ENCODE measurements at places on chromosomes 11 and 22.

DNA sequence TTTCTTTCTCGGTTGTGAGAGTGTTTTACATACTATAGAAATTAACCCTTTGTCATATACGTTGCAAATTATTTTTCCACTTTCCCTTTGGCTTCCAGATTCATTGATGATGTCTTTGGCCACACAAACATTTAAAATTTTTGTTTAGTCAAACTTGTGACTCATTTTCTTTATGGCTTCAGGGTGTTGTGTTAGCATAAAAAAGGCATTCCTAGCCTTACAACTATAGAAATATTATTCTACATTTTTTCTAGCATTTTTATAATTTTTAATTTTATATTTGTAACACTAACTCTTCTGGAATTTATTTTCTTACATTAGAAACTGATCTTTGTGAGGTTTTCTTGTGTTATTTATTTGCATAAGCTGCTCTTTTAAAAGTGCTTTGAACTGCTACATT lies 12.1 kb downstream of the GRIA4 start:
- no peak for DNase-seq

DNA sequence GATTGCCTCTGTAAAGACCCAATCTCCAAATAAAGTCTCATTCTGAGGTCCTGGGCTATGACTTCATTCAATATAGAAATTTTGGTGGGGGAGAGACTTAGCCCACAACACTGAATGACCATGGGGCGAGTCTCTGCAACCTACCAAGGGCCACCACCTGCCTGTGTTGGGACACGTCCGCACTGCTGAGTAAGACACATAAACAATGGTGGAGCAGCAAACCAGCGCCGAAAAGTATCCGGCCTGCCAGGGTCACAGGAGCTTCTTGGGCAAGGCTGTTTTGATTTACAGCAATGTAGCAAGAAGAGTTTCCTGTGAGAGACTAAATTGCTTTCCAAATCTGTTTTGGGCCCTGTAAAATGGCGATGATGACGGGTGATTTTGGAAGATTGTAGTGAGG lies 122.3 kb downstream of the SHANK2 start:
- no peak for DNase-seq

- DNase-seq: no peak
Measured at GRCh38 chr11:64051297-64051696, 15.6 kb downstream of the FLRT1 start.

- DNase-seq: no peak
Measured at GRCh38 chr11:74272276-74272675, 39.2 kb downstream of the P4HA3 start.

GRCh38 chr11:44623731-44624491 lies 58.4 kb downstream of the CD82 start:
- DNase-seq: peak; percentile 51

- DNase-seq: no peak
Measured at GRCh38 chr11:85771568-85771967, 39.4 kb downstream of the SYTL2 start.

GRCh38 chr11:71201231-71201630 lies 51.1 kb downstream of the SHANK2 start:
- DNase-seq: peak; percentile 17

DNA sequence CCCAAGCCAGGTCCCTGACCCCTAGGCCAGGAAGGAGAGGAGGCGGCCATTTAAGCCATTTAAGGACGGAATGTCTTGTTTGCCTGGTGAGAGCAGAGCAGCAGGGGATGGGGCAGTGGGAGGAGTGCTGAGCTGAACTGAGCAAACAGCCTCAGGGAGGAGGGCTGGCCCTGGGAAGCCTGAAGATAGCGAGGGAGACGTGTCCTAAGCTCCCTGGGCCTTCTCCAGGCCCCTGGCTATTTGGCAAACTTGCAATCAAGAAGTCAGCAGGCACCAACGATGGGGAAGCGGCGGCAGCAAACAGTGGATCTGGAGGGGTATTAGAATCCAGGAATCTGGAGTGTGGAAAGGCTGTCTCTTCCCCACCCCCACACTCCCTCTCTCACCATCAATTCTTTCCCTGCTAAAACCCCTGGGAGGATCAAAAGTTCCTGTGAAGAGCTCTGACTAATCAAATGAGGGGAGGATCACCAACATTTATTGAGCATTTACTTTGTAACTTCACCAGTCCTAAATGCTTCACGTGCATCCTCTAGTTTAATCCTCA lies 8.8 kb downstream of the BCL9L start:
- peak; percentile 80 for DNase-seq

DNA sequence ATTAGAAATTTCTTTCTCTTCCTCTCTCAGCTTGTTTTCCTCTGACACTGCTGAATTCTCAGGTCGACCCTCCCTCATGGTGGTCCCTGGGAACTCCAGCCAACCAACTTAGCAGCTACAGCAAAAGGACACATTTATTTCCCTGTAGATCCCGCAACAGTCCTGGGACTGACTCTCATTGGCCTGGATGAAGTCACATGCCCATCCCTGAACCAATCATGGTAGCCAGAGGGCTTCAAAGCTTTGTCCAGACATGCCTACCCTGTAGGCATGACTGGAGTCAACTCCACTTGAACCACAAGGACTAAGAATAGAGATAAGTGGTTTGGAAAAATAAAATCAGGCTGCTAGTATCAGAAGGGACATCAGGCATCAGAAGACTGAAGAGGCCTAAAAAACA lies 84.6 kb upstream of the LRRC55 start:
- DNase-seq: no peak

DNA sequence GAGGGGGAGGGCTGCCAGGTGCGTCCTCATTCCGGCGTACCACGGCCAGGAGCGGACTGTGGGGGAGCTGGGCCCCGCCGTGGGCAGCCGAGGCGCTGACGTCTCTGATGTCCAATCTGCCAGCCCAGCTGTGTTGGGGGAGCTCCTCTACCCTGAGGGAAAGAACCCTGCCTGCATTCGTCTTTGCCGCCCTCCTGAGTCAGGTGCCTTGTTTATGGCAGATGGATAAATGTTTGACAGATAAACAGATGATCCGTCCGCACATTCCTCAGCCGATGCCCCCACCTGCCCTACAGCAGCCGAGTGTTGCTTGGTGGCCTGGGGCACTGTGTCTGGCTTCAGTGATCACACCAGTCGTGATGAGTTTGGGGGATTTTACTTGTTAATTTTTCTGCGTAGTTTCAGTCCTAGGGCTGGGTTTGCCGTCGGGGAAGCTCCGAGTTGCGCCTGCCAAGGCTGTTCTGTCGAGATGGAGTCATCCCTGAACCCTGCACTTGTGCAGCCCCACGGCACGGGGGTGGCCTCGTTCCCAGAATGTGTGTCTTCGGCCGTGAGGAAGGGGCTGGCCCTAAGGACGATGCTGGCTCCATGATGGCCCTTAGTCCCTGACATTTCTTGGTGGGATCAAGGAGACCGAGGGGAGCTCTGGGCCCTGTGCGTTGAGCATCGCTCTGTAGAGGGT lies 1083.9 kb downstream of the BRD1 start:
- DNase-seq: no peak

DNA sequence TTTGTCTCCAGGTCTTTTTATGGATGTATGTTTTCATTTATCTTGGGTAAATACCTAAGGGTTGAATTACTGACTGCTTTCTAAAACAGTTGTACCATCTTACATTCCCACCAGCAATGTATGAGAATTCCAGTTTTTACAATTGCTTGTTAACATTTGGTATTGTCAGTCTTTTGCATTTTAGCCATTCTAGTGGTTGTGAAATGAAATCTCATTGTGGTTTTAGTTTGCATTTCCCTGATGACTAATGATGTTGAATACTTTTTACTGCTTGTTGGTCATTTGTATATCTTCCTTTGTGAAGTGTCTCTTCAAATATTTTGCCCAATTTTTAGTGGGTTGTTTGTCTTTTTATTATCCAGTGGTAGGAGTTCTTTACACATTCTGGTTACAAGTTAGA lies 92.8 kb downstream of the ARFGAP2 start:
- DNase-seq: no peak

- peak; percentile 41 for DNase-seq
Measured at GRCh38 chr11:35927682-35928081, 16.2 kb upstream of the LDLRAD3 start.

DNA sequence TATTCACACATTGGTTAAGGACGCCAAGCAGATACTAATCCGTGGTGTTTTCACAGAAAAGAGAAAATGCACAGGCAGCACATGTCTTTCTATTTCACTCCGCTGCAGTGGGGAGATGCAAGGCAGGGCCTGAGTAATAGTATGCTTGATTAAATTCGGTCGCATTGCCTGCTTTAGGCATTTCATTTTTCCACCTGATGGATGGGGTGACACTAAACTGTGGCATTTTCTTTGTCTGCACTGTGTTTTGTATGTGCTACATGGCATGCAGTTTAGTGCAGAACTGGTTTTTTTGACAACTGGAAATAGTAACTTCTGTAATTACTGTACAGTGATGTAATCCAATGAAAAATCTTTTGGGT lies 94.9 kb downstream of the SLC17A6 start:
- DNase-seq: no peak

DNA sequence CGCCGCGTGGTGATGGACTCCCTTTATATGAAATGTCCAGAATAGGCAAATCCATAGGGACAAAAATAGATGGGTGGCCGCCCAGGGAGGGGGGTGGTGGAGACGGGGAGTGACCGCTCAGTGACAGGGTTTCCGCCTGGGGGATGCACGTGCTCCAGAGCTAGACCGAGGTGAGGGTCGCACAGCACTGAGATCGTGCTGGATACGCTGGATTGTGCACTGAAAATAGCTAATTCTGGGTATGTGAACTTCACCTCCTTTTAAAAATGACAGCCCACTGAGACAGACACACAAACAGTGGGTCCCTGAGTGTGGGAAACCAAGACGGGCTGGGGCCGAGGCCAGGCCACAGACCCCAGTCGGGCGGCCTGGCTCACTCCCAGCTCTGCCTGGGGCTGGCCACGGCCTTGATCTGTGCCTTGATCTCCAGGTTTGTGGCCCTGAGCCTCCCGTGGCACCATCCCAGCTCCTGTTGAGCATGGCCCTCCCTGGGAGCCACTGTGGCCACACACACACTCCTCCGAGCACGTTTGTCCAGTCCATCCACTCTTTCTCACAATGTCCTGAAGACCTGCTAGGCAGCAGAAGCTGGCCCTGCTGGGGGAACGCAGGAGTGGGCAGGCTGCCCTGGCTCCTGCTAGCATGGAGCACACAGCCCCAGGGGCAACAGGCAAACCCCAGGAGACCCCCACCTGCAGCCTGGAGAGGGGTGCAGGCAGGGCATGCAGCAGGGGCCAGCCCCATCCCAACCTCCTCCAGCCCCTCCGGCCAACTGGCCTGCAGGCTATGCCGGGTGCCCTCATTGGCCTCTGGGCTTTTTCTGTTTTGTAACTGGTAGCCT lies 41.0 kb upstream of the TH start:
- no peak for DNase-seq

GRCh38 chr22:47124961-47125360 lies 362.5 kb downstream of the TBC1D22A start:
- DNase-seq: no peak

- no peak for DNase-seq
Measured at GRCh38 chr11:58625086-58625485, 2.6 kb downstream of the CNTF start.

GRCh38 chr11:128420265-128420664 lies 167.1 kb downstream of the ETS1 start:
- no peak for DNase-seq

DNA sequence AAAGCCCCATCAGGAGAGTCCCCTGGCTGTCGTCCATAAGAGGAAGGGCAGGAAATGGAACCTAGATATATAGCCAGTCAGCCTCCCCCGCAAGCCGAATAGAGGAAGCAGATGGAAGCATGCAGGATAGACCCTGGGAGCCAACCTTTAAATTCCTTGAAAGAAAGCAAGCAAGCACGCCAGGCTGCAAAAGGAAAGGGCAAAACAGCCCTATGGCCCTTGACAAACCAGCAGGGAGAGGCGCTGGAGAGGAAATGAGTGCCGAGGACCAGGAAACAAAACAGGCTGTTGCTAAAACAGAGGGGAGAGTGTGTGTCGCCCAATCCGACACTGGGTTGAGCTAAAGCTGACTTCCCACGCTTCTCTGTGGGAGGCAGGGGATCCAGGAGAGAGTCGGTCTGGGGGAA lies 203.5 kb upstream of the MTNR1B start:
- peak; percentile 29 for DNase-seq

GRCh38 chr11:128283451-128283850 lies 303.9 kb downstream of the ETS1 start:
- no peak for DNase-seq

- no peak for DNase-seq
Measured at GRCh38 chr11:86484795-86485166, 110.1 kb downstream of the CCDC81 start.

DNA sequence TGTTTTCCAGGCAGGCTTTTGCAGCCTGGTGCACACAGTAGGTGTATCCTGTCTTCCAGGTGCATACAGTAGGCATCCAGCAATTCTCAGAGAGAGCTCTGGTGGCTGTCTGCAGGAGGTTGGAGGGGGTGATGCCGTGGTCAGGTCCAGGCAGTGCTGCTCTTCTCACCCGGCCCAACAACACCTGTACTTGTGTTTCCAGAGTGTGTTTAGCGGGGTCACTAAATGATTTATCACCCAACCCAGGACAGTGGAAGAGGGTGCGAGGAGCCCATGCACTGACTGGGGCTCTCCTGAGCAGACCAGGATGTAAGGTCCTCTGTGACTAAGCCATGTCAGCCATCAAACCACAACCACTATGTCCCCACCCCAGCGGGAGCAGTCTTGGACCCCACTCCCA lies 18.6 kb upstream of the FGF3 start:
- no peak for DNase-seq

- DNase-seq: no peak
Measured at GRCh38 chr22:38881464-38881871, 9.5 kb upstream of the CBX6 start.

GRCh38 chr11:63829823-63830489 lies 9.0 kb upstream of the MARK2 start:
- no peak for DNase-seq

GRCh38 chr11:37394236-37394870 lies 796.3 kb upstream of the RAG2 start:
- DNase-seq: no peak

DNA sequence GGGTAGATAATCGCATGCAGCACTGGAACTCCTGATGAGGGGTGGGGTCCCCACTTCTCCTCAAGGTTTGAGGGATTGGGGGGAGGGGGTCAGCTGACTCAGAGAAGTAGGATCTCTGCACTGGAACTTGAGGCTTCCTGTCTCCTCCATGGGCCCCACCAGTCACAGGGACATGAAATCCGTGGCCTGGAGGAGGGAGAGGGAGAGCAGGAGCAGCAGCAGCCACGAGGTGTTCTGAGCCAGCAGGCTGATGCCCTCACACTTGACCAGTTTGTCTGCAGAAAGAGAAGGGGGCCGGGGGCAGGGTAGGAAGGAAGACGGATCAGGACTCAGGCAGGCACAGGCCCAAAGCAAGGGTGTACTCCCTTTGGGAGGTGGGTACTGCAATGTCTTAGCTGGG lies 3.7 kb downstream of the THY1 start:
- DNase-seq: no peak

DNA sequence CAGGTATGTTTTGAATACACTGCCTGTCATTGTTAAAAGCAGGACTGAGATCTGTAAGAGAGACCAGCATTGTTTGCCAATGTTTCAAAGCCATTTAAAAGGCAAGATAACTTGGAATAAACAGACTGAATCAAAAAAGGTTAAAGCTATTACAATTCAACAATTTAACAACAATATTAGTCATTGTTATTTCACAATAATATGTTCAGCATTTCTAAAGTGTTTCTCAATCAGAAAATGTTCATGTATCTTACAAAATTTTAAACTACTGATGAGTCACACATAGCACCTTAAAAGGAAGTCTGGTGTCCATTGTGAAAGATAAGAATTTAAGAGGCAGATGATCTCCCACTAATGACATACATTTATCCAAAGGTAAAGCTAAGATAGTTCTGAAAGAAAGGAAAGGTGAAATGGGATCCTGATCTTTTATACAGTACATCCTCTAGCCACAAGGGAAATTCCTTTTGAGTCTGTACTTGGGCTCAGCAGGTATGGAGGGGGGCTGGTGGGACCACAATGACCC lies 79.7 kb downstream of the MAML2 start:
- no peak for DNase-seq

Data from left ventricle myocardium superior (tissue), 1 donor.